ENCODE measurements at places on chromosomes 4 and X. TPM values are rescaled to one million over a fixed set of nuclear protein-coding genes. Genes with fewer than 3 reads are reported as not detected.

DNA sequence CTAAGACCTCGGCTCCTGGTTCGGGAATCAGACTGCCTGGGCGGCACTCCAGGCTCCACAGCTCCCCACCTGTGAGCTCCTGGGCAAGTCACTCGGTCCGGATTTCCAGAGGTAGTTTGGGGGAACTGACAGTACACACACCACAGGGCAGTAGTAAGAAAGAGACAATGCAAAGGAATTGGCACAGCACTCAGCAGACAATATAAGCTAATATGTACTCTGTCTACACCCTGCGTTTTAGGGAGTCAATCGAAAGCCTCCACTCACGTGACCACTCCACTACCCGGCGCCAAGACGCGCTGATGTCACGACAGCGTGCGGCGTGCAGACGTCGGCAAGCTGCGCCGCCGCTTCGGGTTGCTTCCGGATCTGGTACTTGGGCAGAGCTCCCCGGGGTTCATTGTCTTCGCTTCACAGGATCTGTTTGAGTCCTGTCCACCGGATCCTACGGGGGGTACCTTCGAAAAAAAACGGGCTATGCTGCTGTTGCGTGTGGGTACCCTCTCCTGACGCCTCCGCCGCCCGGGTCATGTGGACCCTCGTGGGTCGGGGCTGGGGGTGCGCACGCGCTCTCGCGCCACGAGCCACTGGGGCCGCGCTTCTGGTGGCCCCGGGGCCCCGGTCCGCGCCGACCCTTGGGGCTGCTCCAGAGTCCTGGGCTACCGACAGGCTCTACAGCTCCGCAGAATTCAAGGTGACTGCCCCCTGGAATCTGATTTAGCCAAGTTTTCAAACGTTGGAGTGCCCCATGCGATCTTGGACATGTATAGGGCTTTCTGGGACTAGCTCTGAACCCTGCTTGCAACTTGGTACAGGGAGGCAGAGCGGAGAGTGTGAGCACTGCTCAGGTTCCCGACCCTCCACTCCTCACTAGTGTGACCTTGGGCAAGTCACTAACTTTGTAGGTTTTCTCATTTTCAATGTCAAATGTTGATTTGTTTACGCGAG is at the start of gene GUF1:
Gene GUF1, plus strand, starts transcription at position 327 of the 948 bp plus-strand sequence. Its CDS starts 203 bp downstream, at position 530.
- DNase-seq: peak; percentile 95

GRCh38 chr4:617644-618641 is 7.4 kb upstream of the PDE6B start:
- DNase-seq: no peak

ADAMTS3 gene
- 1.1 TPM for total RNA-seq

GRCh38 chr4:184645904-184646610 is 3.2 kb downstream of the CASP3 start:
- no peak for DNase-seq

- DNase-seq: no peak
These were observed 30.8 kb downstream of the MRPL1 start for GRCh38 chr4:77893451-77893850.

DNA sequence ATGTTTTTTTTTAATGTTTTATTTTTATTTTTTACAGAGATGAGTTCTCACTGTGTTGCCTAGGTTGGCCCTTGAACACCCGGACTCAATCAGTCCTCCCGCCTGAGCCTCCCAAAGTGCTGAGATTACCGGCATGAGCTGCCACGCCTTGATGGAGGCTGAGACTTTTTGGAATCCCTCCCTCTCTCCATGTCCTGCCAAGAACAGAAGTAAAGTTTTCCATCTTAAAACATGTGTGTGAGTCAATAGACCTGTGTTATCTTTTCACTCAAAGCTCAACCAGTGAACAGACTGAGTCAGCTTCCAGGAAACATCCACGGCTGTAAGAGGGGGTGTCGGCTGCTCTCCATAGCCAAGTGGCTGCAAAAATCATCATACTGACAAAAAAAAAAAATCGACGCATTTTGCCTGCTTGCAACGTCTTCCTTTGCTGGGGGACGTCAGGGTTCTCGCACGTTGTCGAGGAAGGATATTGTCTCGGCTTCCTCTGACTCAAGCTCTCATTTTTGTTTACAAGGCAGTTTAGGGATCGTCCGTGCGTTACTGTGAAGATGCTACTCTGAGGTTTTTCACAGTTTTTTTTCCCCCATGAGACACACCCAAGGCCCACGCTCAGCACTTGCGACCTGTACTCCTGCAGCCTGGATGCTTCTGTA is 10.0 kb upstream of the ASMTL start:
- peak; percentile 36 for DNase-seq

DNA sequence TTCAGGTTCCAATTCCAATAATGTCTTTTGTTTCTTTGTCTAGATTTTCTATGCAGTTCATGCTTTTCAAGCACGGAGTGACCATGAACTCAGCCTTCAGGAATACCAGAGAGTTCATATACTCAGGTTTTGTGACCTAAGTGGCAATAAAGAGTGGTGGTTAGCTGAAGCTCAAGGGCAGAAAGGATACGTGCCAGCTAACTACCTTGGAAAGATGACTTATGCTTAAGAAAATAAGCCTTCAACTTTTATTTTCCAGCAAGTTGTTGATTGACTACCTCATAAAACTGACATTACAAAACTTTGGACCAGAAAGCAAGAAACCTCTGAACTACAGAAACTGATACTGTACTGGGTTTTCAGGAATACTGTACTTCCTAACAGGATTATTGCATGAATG is 30.8 kb downstream of the INTS12 start:
- DNase-seq: no peak
